GM20000 (cell line): ENCODE measurements at places on chromosomes 3 and 15.

DNA sequence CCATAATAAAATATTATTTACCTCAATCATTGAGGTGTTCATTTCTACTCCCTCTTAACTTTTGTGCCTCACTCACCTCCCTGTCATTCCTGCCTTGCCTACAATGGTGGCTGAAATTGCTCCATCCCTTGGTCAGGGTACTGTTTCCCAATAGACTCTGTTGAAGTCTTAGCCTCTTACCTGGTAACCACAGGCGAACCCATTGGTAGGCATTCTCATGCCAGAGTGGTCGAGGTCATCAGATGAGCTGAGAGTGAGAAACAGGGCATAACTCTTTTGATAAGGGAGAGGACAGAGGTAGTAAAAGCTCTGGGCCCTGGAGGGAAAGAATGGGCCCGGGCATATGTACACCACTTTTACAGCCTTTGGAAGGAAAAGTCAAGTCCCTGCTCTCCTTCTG, 265.6 kb downstream of the ARRDC4 start:
- no peak for DNase-seq

GRCh38 chr3:117510396-117510795, 800.8 kb downstream of the TUSC7 start:
- no peak for DNase-seq

- DNase-seq = no peak
These were observed 8.2 kb downstream of the GRIP2 start for GRCh38 chr3:14531856-14532395.

- no peak for DNase-seq
These were observed 124.8 kb downstream of the VPS13C start for GRCh38 chr15:61935493-61935892.

DNA sequence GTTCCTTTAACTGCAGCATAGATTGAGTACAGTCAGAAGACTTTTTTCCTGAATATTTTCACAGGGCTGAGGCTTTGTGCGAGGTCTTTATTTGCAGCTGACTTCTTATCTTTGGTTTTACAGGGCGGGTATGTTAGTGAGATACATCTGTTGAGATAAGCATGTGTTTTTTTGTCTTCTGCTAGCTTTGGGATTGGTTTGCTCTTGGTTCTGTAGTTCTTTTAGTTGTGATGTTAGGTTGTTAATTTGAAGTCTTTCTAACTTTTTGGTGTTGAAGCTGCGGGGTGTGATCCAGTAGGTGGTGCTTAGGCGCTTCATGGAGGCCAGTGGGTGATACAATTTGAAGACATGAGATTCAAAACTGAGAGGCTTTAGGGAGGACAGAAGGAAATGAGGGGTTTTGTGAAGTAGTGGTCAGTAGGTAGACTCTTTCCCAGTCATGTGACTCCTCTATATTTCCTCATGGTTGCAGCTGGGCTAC, 67.9 kb upstream of the TNFSF10 start:
- DNase-seq = no peak

DNA sequence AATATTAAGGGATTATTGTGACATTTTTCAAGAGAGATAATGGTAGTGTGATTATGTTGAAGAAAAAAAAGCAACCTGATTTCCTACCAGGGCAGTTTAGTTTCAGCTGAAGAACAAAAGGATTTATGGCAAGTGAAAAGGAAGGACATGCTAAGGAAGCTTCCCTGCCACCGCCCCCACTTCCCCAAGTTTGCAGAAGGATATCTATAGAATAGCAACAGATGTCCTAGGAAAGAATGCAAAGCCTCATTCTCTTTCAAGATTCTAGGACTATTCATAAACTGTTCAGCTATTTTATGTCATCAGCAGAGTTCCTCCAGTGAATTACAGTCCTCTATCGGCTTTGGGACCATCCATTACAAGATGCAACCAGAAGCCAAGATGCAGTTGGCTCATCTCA, 160.8 kb downstream of the SATB1 start:
- no peak for DNase-seq

DNA sequence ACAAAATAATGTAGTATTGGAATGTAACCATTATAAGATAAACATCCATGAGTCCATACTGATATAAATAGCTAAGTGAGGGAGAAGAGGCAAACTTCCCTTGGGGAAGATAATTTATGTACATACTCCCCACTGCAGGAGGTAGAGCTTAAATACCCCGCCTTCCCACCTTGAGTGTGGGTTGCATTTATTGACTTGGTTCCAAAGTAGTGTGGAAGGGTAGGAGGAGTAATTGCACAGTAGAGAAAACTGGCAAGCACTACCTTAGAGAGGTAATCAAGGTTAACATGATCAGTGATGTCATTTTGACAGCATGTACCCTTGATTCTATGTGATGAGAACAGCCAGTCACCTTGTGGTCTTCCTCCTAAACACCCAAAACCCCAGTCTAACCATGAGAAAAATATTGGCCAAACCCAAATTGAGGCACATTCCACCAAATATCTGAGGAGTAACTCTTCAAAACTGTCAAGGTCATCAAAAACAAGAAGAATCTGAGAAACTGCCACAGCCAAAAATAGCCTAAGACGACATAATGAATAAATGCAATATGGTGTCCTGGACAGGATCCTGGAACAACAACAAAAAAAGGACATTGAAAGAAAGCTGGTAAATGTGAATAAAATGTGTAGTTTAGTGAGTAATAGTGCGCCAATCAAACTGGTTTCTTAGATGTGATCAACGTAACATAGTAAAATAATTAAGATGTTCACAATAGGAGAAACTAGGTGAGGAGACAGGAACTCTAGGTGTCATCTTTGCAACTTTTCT, 774 bp upstream of the CNOT10 start:
- no peak for DNase-seq

DNA sequence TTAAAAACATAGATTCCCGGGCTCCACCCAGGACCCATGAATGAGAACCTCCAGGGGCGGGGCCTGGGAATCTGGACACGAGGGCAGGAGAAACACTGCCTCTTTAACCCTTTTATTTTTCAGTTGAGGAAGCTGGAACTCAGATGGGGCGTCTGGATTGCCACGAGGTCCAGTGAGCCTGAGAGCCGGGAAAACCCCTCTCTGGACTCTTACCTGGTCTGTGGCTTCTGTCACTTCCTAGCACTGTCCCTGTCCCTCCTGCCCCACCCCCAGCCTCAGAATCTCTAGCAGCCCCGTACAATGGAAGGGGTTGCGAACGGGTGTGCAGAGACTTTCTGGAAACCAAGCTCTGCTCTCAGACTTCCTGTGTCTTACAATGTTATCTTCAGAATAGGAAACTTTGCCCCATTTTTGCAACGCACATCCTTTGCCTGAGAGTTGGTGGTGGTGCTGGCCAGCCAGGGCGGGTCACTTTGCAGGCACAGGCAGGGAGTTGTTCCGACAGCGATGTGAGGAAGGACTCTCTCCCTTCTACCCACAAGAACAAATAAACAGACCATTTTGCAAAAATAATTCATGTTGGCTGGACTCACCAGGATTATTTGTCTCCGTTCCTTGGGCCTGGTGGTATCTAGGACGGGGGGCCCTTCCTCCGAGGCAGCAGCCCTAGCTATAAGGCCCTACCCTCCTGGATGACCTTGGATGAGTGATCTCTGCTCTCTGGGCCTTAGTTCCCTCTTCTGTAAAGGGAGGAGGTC, 59.1 kb downstream of the SMAD6 start:
- DNase-seq = no peak

- DNase-seq = no peak
These were observed 3.2 kb downstream of the KBTBD8 start for GRCh38 chr3:67001086-67001861.

DNA sequence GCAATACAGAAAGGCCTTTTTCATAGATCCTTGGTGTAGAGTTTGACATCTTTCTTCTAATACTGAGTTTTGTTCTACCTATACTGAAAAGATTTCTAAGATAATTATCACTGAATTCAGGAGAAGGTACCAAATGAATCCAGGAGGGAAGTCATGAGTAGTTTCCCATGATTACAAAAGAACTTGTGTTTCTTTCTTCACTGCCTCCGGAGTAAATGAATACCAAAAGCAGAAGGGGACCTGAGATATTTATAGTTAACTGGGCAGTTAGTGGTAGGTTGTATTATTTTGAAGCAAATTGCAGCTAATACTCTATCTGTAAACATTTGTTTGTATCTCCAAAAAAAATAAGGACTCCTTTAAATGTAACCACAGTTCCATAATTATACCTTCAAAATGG, 175.4 kb downstream of the SUCNR1 start:
- no peak for DNase-seq

- DNase-seq = no peak
These were observed 14.1 kb downstream of the ARL13B start for GRCh38 chr3:93994056-93994455.

GRCh38 chr15:27951191-27951890, 147.8 kb downstream of the OCA2 start:
- no peak for DNase-seq

DNA sequence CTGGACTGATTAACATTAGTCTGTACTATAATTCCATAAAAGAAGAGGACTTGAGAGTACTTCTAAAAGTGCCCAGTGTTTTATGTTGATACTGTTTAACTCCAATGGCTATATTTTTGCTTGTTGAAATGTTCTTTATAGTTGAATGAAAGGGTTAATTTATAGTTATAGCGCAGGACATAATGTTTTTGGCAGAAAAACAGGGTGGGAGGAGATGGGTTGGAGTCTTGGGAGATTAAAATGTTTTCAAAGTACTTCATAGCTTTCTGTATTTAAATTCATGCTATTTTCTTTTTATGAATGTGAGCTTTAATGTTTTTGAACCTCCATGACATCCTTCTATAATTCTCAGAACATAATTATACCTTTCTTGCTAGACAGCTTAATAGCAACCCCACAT, 108.2 kb downstream of the CNTN3 start:
- no peak for DNase-seq

GRCh38 chr3:52694528-52695189, 8.8 kb downstream of the GNL3 start:
- no peak for DNase-seq

DNA sequence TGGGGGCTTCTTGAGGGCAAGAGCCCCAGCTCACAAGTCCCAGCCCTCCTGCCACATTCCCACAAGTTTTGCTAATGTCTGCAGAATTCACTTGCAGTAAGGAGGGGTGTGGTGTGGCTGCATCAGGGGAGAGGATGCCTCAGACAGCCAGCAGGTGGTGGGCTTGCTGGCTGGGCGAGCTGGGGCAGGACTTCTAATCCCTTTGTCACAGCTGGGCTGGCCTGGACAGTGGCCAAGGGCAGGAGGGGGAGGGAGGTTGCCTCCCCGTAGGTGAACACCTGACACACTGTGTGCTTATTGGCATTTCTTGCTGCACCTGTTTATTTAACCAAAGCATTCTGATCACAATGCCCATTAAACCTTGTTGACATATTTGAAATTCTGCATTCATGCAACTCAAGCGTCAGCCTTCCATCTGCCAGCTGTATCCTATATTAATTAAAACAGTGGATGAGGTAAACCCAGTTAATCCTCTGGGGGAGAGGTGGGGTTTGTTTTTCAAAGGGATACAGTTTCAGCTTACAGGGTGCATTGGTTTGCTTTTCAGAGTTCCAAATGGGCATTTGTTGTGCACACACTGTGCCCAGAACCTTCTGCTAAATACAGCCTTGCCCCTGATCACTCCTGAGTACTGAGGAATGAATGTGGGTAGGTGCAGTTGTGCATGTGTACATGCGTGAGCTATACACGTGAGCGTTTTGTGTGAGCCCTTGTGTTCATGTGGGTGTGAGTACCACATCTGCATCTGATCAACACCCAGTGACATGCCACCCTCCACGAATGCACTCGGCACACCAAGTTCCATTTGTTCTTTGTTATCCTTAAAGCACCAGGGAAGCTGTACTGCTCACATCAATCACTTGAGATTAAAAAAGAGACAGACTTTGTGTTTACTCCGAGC, 268.7 kb downstream of the XXYLT1 start:
- DNase-seq = peak; percentile 73

GRCh38 chr3:169755488-169755887, 9.4 kb downstream of the TERC start:
- DNase-seq = no peak

DNA sequence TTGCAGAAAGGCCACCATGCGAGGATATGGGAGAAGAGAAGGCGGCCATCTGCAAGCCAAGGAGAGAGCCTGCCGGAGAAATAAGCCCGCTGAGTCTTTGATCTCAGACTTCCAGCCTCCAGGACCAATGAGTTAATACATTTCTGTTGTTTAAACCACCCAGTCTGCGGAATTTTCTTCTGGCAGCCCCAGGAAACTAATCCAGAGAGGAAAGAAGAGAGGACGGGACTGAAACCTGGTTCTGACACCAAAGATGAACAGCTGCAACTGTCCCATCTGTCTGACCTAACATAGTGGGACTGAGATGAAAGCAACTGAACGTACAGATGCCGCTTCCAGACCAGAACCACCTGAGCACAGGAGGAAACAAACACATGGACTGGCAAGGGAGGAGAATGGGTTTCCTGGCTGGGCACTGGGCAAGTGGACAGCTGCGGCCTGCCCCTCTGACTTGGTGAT, 32.3 kb downstream of the VGLL4 start:
- no peak for DNase-seq

- DNase-seq = no peak
These were observed 33.9 kb downstream of the RLBP1 start for GRCh38 chr15:89187301-89187985.

GRCh38 chr3:54850484-54851018, 77.3 kb downstream of the LRTM1 start:
- DNase-seq = no peak
